Kasumi-1 (cell line): ENCODE measurements at places on chromosomes 5 and 9.

- no peak for DNase-seq
These were observed 19.6 kb upstream of the MAN2A1 start for GRCh38 chr5:109669991-109670706.

- no peak for DNase-seq
These were observed 39.4 kb downstream of the KLF9 start for GRCh38 chr9:70374962-70375618.

GRCh38 chr9:18585996-18586395 is 112.0 kb downstream of the ADAMTSL1 start:
- DNase-seq, result no peak

GRCh38 chr9:114004221-114004716 is 73.8 kb downstream of the AMBP start:
- peak; percentile 95 for DNase-seq

- no peak for DNase-seq
These were observed 19.9 kb upstream of the ADRB2 start for GRCh38 chr5:148806520-148806931.

DNA sequence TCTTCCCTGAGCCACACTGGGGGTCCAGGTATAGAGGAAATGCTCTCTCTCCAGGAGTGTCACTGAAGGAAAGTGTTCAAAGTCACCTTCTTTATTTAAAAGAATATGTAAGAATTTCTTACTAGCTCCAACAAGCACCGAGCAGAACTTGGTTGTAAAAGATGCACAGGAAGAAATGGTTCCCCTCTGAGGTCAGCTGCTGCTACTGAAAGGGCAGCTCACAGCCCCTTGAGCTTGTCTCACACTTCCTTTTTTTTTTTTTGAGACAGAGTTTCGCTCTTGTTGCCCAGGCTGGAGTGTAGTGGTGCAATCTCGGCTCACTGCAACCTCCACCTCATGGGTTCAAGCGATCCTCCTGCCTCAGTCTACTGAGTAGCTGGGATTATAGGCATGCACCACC is 77.2 kb downstream of the PRRT1B start:
- DNase-seq, result peak; percentile 53

DNA sequence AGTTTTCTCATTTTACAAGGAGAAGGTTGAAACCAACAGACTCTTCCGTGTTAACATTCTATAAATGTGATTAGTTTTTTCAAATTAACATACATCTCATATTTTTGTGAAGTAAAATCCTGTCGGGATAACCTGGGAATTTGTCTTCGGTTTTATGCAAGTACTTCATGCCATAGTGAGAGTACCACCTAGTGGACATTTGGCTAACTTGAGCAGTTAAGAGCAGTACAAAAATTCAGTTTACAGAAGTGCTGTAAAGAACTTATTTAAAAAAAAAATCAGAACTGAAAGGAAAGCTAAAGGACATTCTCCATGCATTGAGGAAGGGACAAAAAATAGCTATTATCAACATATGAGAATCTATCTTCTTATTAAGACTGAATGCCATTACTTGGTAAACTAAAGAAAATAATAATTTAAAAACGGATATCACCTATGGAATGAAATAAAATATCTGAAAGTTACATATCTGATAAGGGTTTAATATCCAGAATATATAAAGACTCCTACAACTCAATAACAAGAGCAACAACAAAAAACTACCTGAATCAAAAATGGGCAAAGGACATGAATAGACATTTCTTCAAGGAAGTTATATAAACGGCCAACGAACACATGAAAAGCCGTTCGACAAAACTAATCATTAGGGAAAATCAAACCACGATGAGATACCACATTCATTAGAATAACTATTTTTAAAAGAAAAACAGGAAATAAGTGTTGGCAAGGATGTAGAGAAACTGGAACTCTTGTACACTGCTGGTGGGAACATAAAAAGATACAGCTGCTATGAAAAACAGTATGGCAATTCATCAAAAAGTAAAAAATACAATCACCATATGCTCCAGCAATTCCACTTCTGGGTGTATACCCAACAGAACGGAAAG is 117.0 kb upstream of the GNA14 start:
- peak; percentile 74 for DNase-seq

GRCh38 chr9:1421436-1421835 is 371.3 kb downstream of the DMRT2 start:
- DNase-seq, result no peak
